ENCODE measurements at places on chromosomes 13 and 19. TPM values are rescaled to one million over a fixed set of nuclear protein-coding genes. Genes with fewer than 3 reads are reported as not detected.

Gene IRGC
- polyA plus RNA-seq: not detected

Gene PRTN3
- 0.08 TPM for polyA plus RNA-seq

Gene LPAR2
- polyA plus RNA-seq: 4.9 TPM

Gene C1QTNF9
- polyA plus RNA-seq: 0.76 TPM

Gene CARD8
- polyA plus RNA-seq: 29.0 TPM

Gene THSD1
- polyA plus RNA-seq: 7.3 TPM

Gene ZNF433
- polyA plus RNA-seq: 7.0 TPM

Gene ANGPTL4
- 14.6 TPM for polyA plus RNA-seq

Gene SNRPA
- 67.2 TPM for polyA plus RNA-seq

Gene BRME1
- polyA plus RNA-seq: 2.2 TPM

All from urinary bladder (tissue), 4 donors.